ENCODE measurements at places on chromosomes 1 and 21.

DNA sequence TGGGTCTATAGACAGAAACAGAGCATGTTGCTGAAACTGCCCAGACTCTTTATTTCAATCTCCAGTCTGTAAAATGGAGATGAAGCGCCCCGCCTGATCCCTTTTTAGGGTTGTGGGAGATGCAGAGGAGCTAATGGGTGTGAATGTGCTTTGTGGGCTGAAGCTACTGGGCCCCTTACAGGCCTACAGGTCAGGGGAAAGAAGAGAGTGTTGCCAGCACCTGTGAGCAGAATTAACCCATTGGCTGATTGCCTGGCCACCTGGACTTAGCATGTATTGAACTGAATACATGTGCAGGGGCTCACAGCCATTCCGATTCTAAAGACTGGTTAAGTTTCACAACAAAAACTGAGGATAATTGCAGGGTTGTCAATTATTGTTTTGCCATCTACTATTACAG, 13.9 kb upstream of the ATF3 start:
- H3K27ac ChIP-seq, result no peak overlapping the region
- peaks cover 12% of the 10 kb centered on the region for H3K27me3 ChIP-seq

DNA sequence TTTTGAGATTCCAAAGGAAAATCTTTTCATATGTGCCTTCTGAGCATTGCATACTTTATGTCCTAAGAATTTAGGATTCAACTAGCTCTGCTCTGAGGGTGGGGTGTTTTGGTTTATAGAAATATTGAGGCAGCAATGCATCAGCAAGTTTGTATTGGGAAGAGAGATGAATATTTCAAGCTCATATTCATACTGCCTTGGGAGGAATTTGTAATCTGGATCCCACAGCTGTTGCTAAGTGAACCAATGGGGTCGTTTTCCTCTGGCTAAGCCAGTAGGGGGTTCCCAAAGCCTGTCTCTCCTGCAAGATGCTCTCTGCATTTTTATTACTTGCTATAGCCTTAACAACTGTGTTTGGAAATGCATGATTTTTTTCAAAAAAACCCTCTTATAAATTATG, 130.6 kb downstream of the SNX7 start:
- H3K4me3 ChIP-seq, result no peak overlapping the region
- H3K27ac ChIP-seq, result no peak overlapping the region
- H3K36me3 ChIP-seq, result no peaks in the 10 kb centered on the region
- H3K27me3 ChIP-seq, result peaks cover 5% of the 10 kb centered on the region
- DNase-seq, result no peak
- H3K4me1 ChIP-seq, result peaks cover 7% of the 10 kb centered on the region

- H3K4me1 ChIP-seq, result no peaks in the 10 kb centered on the region
- no peak overlapping the region for H3K27ac ChIP-seq
- H3K36me3 ChIP-seq, result no peaks in the 10 kb centered on the region
- no peaks in the 10 kb centered on the region for H3K27me3 ChIP-seq
Observed at GRCh38 chr1:164733070-164733469, 174.1 kb downstream of the PBX1 start.

DNA sequence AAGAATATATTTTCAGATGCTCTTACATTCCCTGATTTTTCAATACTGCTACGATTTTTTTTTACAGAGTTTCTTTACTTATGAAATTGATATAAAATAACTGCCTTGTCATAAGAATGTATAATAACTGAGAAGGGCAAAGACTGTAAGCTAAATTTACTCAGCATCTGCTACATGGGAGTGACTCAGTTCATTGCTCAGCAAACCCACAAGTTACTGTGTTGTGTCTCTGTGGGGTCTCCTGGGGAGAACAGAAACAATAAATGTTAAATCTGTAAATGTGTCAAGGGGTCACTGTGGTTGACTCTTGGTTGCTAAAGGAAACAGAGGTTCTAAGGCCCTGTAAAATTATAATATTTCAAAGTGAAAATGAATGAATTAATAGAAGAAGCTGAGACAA, 210.3 kb upstream of the CACYBP start:
- H3K4me3 ChIP-seq, result no peak overlapping the region
- H3K4me1 ChIP-seq, result peaks cover 11% of the 10 kb centered on the region
- no peaks in the 10 kb centered on the region for H3K36me3 ChIP-seq
- no peaks in the 10 kb centered on the region for H3K27me3 ChIP-seq
- DNase-seq, result no peak
- no peak overlapping the region for H3K27ac ChIP-seq

DNA sequence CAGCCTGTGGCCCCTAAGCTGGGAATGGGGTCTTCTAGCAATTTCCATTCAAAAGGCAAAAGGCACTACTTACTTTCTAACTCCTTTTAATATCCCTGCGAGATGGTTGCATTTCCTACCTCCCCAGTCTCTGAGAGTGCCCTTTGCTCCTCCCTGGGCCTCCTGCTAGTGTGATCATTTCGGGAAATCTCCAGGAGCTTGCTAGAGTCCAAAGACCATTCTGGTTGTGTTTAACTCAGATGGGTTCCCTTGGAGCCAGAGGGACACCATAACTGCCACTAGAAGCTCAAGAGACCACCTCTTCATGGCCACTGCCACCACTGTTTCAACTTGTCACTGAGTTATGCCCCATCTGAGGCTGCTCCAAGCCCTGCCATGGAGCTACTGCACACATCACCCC, 34.4 kb upstream of the CYP4B1 start:
- H3K27me3 ChIP-seq, result peaks cover 57% of the 10 kb centered on the region
- no peak overlapping the region for H3K27ac ChIP-seq
- no peaks in the 10 kb centered on the region for H3K4me1 ChIP-seq
- H3K4me3 ChIP-seq, result no peak overlapping the region
- H3K36me3 ChIP-seq, result peaks cover 2% of the 10 kb centered on the region

GRCh38 chr1:195241066-195241465, 1367.2 kb downstream of the KCNT2 start:
- no peak for DNase-seq
- H3K4me3 ChIP-seq, result no peak overlapping the region
- H3K27ac ChIP-seq, result no peak overlapping the region
- no peaks in the 10 kb centered on the region for H3K36me3 ChIP-seq

DNA sequence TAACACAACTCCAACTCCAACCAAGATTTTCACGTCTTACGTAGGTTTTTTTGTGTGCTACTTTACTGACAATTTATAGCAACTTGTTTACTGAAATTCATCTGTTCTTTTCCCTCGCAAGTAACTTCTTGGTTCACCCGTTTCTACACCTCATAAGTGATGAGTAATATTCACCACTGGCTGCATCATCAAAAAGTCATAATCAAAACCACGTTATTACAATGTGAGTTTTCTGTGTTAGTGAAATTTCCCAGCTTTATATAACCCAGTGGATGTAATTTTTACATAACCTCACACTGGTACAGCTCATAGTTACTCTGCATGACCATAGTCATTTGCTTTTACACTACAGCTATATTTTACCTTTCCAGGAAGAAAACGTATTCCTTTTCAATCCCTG, 401.1 kb upstream of the LYPLAL1 start:
- H3K27ac ChIP-seq, result no peak overlapping the region
- no peaks in the 10 kb centered on the region for H3K4me1 ChIP-seq
- no peak for DNase-seq
- no peaks in the 10 kb centered on the region for H3K36me3 ChIP-seq

- DNase-seq, result no peak
- peak overlapping the region; percentile 72 for H3K4me3 ChIP-seq
- no peaks in the 10 kb centered on the region for H3K36me3 ChIP-seq
- H3K27ac ChIP-seq, result peak overlapping the region; percentile 31
- peaks cover 26% of the 10 kb centered on the region for H3K4me1 ChIP-seq
- peaks cover 55% of the 10 kb centered on the region for H3K27me3 ChIP-seq
Observed at GRCh38 chr21:42496839-42497202, 797 bp upstream of the RSPH1 start.

DNA sequence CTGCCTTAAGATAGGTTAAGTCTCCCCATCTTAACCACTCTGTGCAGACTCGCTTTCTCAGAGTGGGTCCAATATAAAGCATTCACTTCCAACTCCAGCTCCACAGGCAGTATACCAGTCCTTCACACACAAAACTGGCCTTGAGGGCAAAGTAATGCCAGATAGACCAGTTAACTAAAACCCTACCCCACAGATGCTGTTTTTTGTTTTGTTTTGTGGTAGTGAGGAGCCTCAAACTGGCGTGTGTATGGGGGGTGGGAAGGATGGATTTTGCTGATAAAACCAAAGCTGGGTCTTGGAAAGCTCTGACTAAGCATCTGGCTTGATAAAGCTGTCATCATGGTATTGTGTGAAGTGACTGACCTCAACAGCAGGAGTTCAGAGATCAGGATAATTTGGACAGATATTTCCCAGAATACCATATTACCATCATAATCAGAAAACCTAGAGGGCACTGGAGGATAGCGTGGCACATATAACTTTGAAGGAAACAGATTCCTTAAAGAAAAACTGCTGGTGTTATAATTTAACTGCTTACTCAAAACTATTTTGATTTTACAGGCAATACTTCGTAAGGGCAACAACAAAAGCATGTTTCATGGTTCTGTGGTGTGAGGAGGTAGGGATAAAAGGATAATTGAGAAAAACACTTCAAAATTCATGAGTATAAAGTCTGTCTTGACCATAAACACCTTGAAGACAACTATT, 29.6 kb upstream of the CPLANE2 start:
- no peak overlapping the region for H3K27ac ChIP-seq
- no peak for DNase-seq
- H3K4me1 ChIP-seq, result no peaks in the 10 kb centered on the region
- no peaks in the 10 kb centered on the region for H3K27me3 ChIP-seq

GRCh38 chr1:9352377-9353134, 59.9 kb downstream of the SPSB1 start:
- H3K27me3 ChIP-seq, result peaks cover 3% of the 10 kb centered on the region
- H3K27ac ChIP-seq, result no peak overlapping the region
- no peaks in the 10 kb centered on the region for H3K36me3 ChIP-seq
- no peaks in the 10 kb centered on the region for H3K4me1 ChIP-seq

DNA sequence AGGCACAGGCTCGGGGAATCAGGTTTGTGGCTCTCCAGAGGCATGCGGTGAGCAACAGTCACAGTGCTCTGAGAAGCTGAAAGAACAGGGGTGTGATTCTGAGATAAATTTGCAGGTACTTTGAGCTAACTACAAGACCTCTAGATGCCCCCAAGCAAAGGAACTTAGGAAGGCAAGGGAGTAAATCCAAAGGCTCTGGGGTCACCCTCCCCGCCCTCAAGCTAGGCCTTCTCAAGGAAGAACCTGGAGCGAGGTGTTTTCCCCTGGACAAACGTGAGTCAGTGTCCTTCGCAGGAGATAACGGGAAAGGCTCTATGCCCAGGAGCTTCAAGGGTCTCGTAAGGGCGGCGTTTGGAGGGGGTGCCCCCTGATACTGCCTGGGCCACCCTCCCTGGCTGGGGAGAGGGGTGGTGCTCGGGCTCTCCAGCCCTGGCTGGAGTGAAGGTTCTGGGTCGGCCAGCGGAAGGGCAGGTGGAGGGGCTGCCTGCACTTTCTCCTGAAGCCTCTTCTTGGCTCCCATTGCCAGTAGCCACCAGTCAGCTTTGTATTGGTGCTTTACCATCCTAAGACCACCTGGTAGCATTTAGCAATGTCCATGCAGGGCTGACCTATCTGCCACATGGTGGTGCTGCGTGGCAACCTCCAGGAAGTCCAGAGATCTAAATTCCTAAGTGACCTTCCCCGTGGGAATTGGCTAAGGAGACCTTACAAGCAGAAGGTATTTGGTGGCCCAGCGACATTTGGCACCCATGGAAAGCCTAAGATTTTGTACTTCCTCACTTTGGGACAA, 44.0 kb downstream of the GPR161 start:
- no peak for DNase-seq
- H3K36me3 ChIP-seq, result no peaks in the 10 kb centered on the region
- H3K4me1 ChIP-seq, result no peaks in the 10 kb centered on the region
- no peak overlapping the region for H3K4me3 ChIP-seq

GRCh38 chr21:25326181-25326580, 281.1 kb downstream of the MRPL39 start:
- no peak overlapping the region for H3K27ac ChIP-seq
- no peaks in the 10 kb centered on the region for H3K36me3 ChIP-seq
- H3K4me3 ChIP-seq, result no peak overlapping the region

DNA sequence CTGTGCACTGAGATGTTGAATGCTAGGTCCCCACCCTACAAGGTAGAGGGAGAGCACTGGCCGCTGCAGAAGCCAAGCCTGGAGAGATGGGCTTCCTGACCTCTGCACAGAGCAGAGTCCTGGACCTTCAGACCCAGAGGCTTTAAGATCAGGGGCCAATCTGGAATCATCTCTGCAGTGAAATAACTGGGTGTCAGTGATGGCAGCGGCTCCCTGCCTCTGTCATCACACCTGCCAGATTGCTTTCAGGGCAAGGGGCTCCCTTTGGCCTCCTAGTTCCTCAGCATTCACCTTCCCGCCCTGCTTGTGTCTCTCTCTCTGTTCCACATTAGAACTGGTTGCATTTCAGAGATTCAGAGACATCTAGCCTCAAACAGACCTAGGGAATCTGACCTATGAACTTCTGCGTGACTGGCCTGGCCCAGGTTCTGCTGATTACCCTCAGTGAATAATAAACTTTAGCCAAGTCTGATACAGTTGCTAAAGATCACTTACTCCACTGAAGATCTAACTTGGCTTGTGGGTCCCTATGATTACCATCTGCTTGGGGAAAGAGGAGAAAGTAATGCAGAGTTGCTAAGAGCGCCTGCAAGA, 87.8 kb downstream of the ATP1A1 start:
- H3K4me1 ChIP-seq, result no peaks in the 10 kb centered on the region
- peaks cover 30% of the 10 kb centered on the region for H3K27me3 ChIP-seq
- no peak for DNase-seq
- H3K4me3 ChIP-seq, result no peak overlapping the region
- H3K36me3 ChIP-seq, result no peaks in the 10 kb centered on the region

- no peaks in the 10 kb centered on the region for H3K36me3 ChIP-seq
- H3K4me1 ChIP-seq, result peaks cover 12% of the 10 kb centered on the region
- H3K4me3 ChIP-seq, result no peak overlapping the region
- DNase-seq, result no peak
- peaks cover 83% of the 10 kb centered on the region for H3K27me3 ChIP-seq
- H3K27ac ChIP-seq, result no peak overlapping the region
Observed at GRCh38 chr1:17120962-17121837, 1.9 kb upstream of the PADI2 start.

DNA sequence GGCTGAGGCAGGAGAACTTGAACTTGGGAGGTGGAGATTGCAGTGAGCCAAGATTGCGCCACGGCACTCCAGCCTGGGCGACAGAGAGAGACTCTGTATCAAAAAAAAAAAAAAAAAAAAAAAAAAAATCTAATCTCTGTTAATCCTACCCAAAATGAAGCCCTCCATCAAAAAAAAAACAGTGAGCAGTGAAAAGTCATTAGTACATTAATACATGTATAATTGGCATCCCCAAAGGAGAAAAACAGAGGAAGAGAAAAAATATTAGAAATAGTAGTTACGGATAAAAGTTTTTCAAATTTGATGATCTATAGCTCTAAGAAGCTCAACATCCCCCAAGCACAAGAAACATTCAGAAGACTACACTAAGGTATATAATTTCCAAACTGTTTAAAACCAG, 71.6 kb downstream of the TRIM33 start:
- no peak for DNase-seq
- H3K4me1 ChIP-seq, result peaks cover 4% of the 10 kb centered on the region

Data from activated naive CD4-positive, alpha-beta T cell treated with anti-CD3 and anti-CD28 coated beads, Interleukin-2, amount 10 ng/mL, durations not matched to agents 7 days and 5 days (primary cell).